ENCODE measurements at places on chromosomes 11 and 22.

DNA sequence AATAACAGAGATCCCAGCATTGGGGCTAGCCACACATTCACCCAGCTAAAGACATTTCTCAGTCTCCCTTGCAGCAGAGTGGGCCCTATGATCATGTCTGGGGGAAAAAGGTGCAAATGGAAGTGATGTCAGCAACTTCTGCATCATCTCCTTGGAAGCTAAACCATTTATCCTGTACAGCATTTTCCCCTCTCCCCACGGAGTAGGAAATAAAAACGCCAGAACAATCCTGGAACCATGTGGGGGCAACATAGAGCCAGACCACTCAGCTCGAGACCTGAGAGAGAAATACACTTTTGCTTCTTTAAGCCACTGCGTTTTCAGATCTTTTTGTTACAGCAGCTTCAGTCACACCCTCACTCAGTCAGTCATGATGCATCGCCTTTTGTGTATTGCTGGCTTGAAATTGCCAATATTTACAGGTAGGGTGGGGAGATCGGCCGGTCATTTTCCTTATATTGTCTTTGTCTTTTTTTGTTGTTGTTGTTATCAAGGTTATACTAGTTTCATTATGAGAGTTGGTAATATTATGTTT, 9.1 kb upstream of the RAC2 start:
- DNase-seq: no peak

DNA sequence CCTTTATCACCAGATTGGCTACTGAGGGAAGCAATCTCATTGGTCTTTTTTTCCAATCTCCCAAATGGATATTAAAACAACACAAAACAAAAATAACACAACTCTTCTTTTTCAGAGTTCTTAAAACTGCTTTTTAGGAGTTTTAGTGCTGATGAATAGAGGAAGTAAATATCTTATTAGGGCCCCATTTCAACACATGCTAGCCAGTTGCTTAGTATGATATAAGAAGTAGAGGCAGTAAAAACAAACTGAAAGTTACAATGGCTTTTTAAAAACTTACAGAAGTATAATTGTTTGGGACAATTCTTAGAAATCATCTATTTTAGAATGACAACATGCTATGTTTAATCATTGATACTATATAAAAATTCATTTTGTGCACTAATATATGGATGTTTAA, 3.4 kb downstream of the C11orf71 start:
- DNase-seq: no peak

DNA sequence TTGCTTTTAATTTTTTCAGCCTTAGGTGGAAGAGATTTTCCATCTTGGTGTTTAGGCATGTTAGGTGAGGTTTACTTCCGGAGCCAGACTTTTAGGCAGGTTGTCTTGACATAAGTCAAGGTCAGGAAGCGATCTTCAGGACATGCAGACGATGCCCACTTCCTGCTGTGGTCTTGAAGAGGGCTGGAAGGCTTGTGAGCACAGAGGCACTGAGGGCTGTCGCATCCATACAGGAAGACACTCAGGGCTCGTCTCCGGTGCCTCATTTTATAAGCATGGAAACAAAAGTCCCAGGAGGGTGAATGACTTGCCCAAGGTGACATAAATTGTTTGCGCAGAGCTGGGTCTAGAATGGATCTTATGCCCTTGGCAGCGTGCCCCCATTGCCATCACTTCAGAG, 30.8 kb downstream of the MARK2 start:
- no peak for DNase-seq

- DNase-seq: no peak
Observed at GRCh38 chr11:70622091-70622490, 223.8 kb downstream of the CTTN start.

DNA sequence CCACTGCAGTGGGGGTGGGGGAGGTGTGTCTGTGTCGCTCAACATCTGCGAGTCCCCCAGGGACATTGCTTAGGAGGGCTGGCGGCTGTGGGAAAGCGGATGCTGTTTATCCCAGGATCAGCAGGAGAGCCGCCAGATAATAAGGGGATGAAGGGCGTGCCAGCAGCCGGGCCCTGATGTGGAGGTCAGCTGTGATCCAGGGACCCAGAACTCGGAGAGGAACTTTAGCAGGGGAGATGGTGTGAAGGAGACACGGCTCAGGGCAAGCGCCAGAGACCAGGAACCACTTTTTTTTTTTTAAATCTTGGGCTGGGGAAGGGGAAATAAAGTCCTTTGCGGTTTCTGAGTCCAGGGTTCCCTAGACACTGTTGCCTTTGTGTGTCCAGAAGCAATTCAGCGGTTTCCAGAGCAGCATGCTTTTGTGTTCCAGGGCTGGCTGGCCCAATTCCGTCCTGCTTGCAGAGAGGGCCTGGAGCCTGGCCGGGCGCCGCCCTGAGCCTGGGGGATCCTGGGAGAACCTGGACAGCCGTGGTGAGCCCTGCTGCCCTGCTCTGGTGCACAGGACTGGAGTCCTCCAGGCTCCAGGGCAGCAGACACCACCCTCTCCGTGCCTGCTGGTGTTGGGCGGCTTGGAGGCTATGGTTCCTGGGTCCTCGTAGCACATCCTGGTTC, at the start of gene GRAMD4:
Gene GRAMD4, plus strand, starts transcription at position 557 of the 672 bp plus-strand sequence. CDS start 6,414 bp downstream, outside the sequence.
- no peak for DNase-seq
